Neural crest cell (in vitro differentiated cells): ENCODE measurements at places on chromosomes 3 and 15. TPM values are rescaled to one million over a fixed set of nuclear protein-coding genes. Genes with fewer than 3 reads are reported as not detected.

GRCh38 chr3:69439643-69440270 lies 53.9 kb upstream of the FRMD4B start:
- no peaks in the 10 kb centered on the region for H3K36me3 ChIP-seq
- H3K27me3 ChIP-seq: no peaks in the 10 kb centered on the region
- DNase-seq: no peak
- no peak overlapping the region for H3K27ac ChIP-seq

The ARPP19 gene
- total RNA-seq: 208 and 213 TPM in 2 replicates

DNA sequence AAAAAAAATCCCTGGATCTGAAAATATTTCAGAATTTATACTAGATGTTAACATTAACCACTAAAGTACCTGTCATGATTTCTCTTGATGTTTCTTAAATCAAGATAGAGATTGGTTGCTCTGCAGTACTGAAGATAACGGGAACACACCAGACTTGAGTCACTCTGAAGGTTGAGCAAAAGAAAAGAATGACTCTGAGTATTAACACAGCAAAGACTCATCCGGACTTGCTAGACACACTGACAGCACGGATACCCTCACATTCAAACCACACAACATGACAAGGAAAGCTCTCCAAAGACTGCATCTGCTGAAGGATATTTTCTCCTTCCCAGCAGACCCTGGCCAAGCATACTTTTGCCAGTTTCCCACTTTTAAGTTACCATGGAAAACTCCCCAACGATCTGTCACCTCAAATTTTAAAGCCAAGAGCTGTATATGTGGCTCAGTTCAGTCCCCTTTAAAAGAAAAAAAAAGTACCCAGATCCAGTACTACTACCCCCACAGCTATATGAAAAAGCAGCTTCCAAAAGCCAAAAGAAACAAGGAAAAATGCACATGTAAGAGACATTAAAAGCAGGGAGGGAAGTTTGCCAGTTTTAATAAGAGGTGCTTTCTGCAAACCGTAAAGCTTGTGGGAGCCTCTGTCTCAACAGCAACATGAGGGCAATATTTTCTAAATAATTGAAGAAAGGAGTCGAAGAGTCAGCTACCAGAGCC lies 8.3 kb downstream of the EOGT start:
- H3K36me3 ChIP-seq: peaks cover 14% of the 10 kb centered on the region
- H3K4me3 ChIP-seq: no peak overlapping the region
- H3K27me3 ChIP-seq: no peaks in the 10 kb centered on the region
- H3K4me1 ChIP-seq: peaks cover 23% of the 10 kb centered on the region
- DNase-seq: no peak
- no peak overlapping the region for H3K27ac ChIP-seq

DNA sequence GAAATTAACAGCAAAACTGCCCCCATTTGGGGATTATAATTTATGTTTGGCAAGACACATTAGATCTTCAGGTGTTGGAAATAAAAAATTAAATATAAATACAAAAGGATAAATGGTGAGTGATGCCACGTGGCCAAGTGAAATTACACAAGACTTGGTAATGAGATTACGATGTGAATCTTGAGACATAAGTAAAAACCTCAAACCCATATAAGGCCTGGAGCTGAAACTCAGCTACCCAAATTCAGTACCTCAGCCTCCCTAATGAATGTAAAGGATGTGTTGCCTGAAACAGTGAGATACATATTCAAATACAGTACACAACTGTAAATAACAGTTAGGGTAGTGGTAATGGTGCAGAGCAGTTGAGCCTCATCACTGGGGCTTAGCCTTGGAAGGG lies 1146.6 kb downstream of the OTOL1 start:
- DNase-seq: no peak
- no peak overlapping the region for H3K27ac ChIP-seq
- no peaks in the 10 kb centered on the region for H3K4me1 ChIP-seq
- peaks cover 4% of the 10 kb centered on the region for H3K36me3 ChIP-seq

- DNase-seq: no peak
- no peak overlapping the region for H3K4me3 ChIP-seq
- no peaks in the 10 kb centered on the region for H3K36me3 ChIP-seq
- peaks cover 20% of the 10 kb centered on the region for H3K4me1 ChIP-seq
- H3K27ac ChIP-seq: no peak overlapping the region
Observed at GRCh38 chr3:99953596-99953995, 135.9 kb downstream of the CMSS1 start.

GRCh38 chr15:52171386-52171785 lies 19.8 kb downstream of the GNB5 start:
- H3K36me3 ChIP-seq: peaks cover 2% of the 10 kb centered on the region
- H3K27me3 ChIP-seq: no peaks in the 10 kb centered on the region
- DNase-seq: no peak
- no peaks in the 10 kb centered on the region for H3K4me1 ChIP-seq
- no peak overlapping the region for H3K27ac ChIP-seq

DNA sequence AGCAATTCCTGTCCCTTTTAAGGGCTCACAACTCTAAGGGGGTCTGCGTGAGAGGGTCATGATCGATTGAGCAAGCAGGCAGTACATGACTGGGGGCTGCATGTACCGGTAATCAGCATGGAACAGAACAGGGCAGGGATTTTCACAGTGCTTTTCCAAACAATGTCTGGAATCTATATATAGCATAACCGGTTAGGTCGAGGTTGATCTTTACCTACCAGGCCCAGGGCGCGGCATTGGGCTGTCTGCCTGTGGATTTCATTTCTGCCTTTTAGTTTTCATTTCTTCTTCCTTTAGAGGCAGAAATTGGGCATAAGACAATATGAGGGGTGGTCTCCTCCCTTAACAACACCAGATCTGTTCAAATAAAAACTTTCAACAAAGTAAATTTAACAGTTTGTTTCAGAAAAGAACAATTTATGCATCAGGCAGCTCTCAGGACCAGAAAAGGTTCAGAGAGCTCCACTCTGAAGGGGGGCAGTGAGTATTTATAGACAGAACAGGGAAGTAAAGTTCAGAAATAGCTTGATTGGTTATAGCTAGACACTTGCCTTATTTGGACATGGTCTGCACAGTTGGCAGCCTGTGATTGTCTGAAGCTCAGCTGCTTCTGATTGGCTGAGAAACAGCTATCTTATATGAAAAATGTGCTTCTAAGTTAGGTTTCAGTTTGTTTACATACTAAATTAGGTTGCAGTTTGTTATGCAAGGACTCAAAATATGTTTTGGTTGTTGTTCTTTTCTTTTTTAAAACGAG lies 17.2 kb upstream of the B4GALT4 start:
- no peak overlapping the region for H3K27ac ChIP-seq
- H3K36me3 ChIP-seq: no peaks in the 10 kb centered on the region
- H3K4me1 ChIP-seq: no peaks in the 10 kb centered on the region
- DNase-seq: no peak
- H3K4me3 ChIP-seq: no peak overlapping the region
- no peaks in the 10 kb centered on the region for H3K27me3 ChIP-seq

DNA sequence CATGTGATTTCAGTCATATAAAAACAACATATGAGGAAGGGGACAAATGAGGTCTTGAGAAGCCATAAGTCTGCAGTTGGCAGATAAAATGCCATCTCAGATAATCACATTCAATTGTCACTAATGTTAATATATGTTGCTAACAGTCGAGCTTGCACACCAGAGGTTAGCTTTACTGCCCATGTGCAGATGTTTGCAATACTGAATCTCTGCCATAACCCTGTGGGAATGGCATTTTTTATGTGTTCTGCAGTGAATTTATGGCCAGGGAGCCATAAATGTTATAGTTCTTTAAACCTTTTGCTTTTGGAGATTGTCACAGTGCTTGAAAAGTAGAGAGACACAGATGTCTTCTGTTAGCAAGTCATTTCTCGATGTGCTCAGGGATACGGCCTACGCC lies 141.5 kb downstream of the RORA start:
- no peaks in the 10 kb centered on the region for H3K36me3 ChIP-seq
- peaks cover 12% of the 10 kb centered on the region for H3K4me1 ChIP-seq
- DNase-seq: no peak
- no peak overlapping the region for H3K4me3 ChIP-seq
- H3K27ac ChIP-seq: no peak overlapping the region
- peaks cover 5% of the 10 kb centered on the region for H3K27me3 ChIP-seq

The MLH1 gene
- total RNA-seq: 62.7 and 63.6 TPM in 2 replicates

DNA sequence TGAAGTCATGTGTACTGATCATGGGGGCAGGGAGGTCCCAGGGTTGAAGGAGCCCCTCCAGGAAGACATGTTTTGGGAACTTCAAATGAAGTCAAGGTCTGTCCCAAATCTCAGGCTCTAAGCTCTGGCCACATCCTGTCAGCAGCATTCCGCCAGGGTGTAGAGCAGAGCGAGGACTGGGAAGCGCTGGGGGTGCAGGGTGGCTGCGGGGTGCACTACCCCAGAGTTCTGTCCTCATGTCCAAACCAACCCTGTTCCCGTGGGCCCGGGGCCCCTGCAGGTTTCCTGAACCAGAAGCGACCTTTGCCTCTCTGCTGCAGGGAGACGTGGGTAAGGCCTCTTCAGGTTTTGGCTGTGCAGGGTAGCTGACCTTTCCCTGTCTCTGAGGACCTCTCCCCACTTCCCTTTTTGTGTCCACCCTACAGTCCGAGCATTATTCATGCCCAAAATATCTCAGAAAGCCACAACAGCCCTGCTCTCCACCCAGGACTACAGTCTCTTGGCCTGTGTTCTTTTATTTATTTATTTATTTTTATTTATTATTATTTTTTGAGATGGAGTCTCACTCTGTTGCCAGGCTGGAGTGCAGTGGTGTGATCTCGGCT lies 26.6 kb upstream of the FLNB start:
- H3K27ac ChIP-seq: no peak overlapping the region
- H3K4me3 ChIP-seq: no peak overlapping the region
- H3K4me1 ChIP-seq: peaks cover 15% of the 10 kb centered on the region
- H3K36me3 ChIP-seq: no peaks in the 10 kb centered on the region

The ATP13A5 gene
- not detected in 2 replicates for total RNA-seq

DNA sequence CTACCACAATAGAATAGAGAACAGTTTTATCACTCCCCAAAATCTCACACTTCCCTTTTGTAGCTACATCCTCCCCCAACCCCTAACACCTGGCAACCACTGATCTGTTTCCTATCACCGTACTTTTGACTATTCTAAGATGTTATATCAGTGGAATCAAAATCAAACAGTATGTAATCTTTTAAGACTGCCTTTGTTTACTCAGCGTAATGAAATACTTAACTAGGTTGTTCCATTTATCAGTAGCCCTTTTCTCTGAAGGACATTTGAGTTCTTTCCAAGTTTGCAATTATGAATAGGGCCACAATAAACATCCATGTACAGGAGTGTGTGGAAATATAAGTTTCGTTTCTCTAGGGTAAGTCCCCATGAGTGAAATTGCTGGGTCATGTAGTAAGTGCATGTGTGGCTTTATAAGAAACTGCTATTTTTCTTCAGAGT lies 372.3 kb downstream of the SV2B start:
- H3K27me3 ChIP-seq: no peaks in the 10 kb centered on the region
- no peaks in the 10 kb centered on the region for H3K36me3 ChIP-seq
- H3K27ac ChIP-seq: no peak overlapping the region
- no peaks in the 10 kb centered on the region for H3K4me1 ChIP-seq
- no peak overlapping the region for H3K4me3 ChIP-seq
- DNase-seq: no peak

DNA sequence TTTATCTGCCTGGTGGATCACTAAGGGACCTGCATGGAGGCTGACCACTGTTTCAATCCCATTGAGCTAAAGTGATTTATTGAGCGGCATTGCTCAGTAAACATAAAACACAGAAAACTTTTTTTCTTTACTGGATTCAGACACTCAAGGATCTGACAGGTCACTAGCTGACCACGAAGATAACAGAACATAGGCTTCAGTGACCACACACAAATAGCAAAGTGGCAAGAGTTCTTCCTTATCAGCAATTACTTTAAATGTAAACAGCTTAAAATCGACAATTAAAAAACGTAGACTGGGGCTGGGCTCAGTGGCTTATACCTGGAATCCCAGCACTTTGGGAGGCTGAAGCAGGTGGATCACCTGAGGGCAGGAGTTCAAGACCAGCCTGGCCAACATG lies 48.7 kb downstream of the STAG1 start:
- peaks cover 36% of the 10 kb centered on the region for H3K4me1 ChIP-seq
- H3K4me3 ChIP-seq: no peak overlapping the region
- H3K27me3 ChIP-seq: no peaks in the 10 kb centered on the region
- peaks cover 18% of the 10 kb centered on the region for H3K36me3 ChIP-seq

- H3K4me1 ChIP-seq: peaks cover 16% of the 10 kb centered on the region
- peak overlapping the region; percentile 62 for H3K4me3 ChIP-seq
- DNase-seq: peak; percentile 89
- no peak overlapping the region for H3K27ac ChIP-seq
Observed at GRCh38 chr3:14508966-14509795, 31.0 kb downstream of the GRIP2 start.

The HCLS1 gene
- total RNA-seq: 0.45 and 0.54 TPM in 2 replicates

- H3K4me1 ChIP-seq: peaks cover 23% of the 10 kb centered on the region
- H3K27me3 ChIP-seq: peaks cover 14% of the 10 kb centered on the region
- peaks cover 14% of the 10 kb centered on the region for H3K36me3 ChIP-seq
Observed at GRCh38 chr3:58307639-58308215, 1.4 kb downstream of the HTD2 start.

DNA sequence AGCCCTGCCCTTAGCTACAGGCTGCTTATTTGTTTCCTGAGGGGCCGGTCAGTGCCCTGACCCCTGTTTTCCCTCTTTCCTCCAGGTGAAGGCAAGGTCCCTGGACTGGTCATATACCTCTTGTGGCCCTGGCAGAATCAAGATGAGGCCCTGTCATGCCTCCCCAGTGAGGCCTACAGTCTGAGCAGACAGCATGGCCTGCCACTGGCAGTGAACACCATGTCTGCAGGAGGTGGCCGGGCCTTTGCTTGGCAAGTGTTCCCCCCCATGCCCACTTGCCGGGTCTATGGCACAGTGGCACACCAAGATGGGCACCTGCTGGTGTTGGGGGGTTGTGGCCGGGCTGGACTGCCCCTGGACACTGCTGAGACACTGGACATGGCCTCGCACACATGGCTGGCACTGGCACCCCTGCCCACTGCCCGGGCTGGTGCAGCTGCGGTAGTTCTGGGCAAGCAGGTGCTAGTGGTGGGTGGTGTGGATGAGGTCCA lies 1.2 kb downstream of the KLHDC8B start:
- H3K4me1 ChIP-seq: peaks cover 50% of the 10 kb centered on the region
- H3K36me3 ChIP-seq: no peaks in the 10 kb centered on the region
- peaks cover 2% of the 10 kb centered on the region for H3K27me3 ChIP-seq
- H3K4me3 ChIP-seq: peak overlapping the region; percentile 86
- peak overlapping the region; percentile 92 for H3K27ac ChIP-seq
- no peak for DNase-seq

The BTLA gene
- not detected in 2 replicates for total RNA-seq

DNA sequence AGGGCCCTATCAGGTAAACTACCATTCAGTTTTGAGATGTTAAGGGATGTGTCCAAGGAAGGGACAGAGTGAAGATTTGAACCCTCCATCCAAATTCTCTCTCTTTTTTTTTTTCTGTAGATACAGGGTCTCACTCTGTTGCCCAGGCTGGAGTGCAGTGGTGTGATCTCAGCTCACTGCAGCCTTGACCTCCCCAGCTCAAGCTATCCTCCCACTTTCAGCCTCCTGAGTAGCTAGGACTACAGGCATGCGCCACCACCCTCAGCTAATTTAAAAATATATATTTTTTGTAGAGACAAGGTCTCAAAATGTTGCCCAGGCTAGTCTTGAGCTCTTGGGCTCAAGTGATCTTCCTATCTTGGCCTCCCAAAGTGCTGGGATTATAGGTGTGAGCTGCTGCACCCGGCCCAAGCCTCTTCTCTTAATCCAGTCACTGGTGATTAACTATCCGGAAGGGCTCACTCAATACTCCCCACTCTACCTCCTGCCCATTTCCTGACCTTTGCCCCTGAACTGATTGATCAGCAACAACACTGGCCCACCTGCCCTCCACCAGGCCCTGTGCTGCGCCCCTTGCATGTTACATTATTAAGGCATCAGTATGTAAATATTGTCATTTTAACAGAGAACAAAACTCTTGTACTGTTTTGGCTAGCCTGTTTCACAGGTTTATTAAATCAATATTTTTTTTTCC lies 164.7 kb downstream of the CTNNB1 start:
- H3K4me3 ChIP-seq: no peak overlapping the region
- peaks cover 13% of the 10 kb centered on the region for H3K27me3 ChIP-seq
